ENCODE measurements at places on chromosomes 7 and 10. TPM values are rescaled to one million over a fixed set of nuclear protein-coding genes. Genes with fewer than 3 reads are reported as not detected.

Gene SH2B2
- total RNA-seq = 83.1 TPM

Gene SCART1
- total RNA-seq = 0.18 TPM

Gene ITGA8
- 8.7 TPM for total RNA-seq

Gene FOXP2
- not detected for total RNA-seq

Gene HIF1AN
- total RNA-seq = 9.5 TPM

Gene CCM2
- total RNA-seq = 64.8 TPM

Gene OR9A2
- total RNA-seq = not detected

Gene INSYN2A
- not detected for total RNA-seq

Gene SMC3
- total RNA-seq = 69.5 TPM

Gene UNCX
- not detected for total RNA-seq

Gene TUBGCP2
- 49.7 TPM for total RNA-seq

Gene SHTN1
- 5.5 TPM for total RNA-seq

Gene SERPINE1
- 25.6 TPM for total RNA-seq

Gene CLDN15
- total RNA-seq = 0.72 TPM

Gene CCL24
- 0.45 TPM for total RNA-seq

Gene TMEM236
- not detected for total RNA-seq

Gene CAMK2B
- total RNA-seq = not detected

Gene ACTL6B
- total RNA-seq = not detected

Gene ARMC3
- total RNA-seq = not detected

Gene BRAF
- 10.5 TPM for total RNA-seq

Gene ECHS1
- total RNA-seq = 106 TPM

Gene GIMAP8
- total RNA-seq = not detected

Gene GPR141
- not detected for total RNA-seq

Gene LDB3
- total RNA-seq = 1.1 TPM

Gene KIAA1217
- 1.1 TPM for total RNA-seq

Gene NPC1L1
- total RNA-seq = not detected

Gene CHN2
- 0.21 TPM for total RNA-seq

Gene STK17A
- 49.5 TPM for total RNA-seq

Gene POLL
- 9.8 TPM for total RNA-seq

Measured in SJSA1 (cell line).